ENCODE measurements at places on chromosomes 13 and 19. TPM values are rescaled to one million over a fixed set of nuclear protein-coding genes. Genes with fewer than 3 reads are reported as not detected.

GRCh38 chr19:34403784-34404108 is 453 bp upstream of the PDCD2L start:
- DNase-seq = no peak

GRCh38 chr19:51660975-51661600 is 14.5 kb upstream of the SIGLEC14 start:
- peak; percentile 88 for DNase-seq

DNA sequence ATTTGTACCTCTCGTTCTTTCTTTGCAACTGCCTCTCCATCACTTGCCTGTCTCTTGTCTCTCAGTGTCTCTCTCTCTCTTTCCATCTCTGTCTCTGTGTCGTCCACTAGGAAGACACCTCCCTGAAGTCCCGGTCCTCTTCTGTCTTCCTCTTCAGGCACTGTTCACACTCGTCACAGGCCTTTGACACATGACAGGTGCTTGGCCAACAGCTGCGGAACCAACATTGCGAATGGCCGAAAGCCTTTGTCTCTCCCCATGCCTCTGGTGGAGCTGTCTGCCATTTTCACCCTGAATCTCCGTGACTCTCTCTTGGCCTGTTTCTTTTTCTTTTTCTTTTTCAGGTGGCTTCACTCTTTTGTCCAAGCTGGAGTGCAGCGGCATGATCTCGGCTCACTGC is 2.8 kb downstream of the HIPK4 start:
- no peak for DNase-seq

DNA sequence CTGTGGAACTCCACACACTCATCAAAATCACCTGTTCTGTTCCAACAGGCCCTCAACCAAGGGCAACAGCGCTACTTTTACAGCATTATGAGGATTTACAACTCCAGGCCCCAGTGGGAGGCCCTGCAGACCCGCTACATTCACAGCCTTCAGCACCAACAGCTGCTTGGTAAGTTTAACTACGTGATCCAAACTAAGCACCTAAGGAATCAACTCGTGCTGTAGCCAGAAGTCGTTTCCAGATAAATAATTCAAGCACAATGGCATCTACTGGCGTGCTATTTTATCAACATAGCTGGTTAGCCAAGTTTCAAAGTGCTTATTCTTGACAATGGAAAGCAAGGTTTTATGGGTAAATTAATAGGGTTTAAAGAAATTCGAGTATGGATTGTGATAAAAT is 5.3 kb downstream of the FAM216B start:
- no peak for DNase-seq

GRCh38 chr13:20363603-20364002 is 131.5 kb upstream of the GJB6 start:
- no peak for DNase-seq

DNA sequence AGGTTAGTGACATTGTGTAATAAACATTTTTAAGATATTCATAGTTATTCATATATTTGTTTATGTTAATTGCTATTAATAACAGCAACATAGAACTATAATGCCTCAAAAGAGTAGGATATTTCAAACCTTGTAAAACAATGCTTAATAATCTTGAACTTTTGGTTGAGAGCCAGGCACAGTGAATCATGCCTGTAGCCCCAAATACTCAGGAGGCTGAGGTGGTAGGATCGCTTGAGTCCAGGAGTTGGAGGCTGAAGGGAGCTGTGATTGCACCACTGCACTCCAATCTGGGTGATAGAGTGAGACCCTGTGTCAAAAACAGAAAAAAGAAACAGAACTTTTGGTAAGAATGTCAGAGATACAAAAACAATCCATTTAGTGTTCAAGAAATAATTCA is 213.9 kb upstream of the SLITRK1 start:
- DNase-seq = no peak

DNA sequence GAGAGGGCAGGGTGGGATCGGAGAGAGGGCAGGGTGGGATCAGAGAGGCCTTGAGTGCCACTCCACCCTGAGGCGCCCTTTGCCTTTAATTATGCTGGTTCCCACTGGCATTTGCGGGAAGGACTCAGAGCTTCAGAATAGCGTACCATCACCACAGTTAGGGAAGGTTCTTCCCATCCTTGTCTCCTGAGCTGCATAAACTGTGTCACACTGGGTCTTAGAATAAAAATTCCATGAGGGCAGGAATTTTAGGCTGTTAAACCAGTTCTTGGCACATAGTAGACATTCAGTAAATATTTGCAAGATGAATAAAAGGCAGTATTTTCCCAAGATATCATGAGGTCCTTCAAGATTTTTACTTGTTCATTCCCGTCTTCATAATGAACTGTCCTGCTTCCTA is 24.4 kb downstream of the PPP2R1A start:
- no peak for DNase-seq

DNA sequence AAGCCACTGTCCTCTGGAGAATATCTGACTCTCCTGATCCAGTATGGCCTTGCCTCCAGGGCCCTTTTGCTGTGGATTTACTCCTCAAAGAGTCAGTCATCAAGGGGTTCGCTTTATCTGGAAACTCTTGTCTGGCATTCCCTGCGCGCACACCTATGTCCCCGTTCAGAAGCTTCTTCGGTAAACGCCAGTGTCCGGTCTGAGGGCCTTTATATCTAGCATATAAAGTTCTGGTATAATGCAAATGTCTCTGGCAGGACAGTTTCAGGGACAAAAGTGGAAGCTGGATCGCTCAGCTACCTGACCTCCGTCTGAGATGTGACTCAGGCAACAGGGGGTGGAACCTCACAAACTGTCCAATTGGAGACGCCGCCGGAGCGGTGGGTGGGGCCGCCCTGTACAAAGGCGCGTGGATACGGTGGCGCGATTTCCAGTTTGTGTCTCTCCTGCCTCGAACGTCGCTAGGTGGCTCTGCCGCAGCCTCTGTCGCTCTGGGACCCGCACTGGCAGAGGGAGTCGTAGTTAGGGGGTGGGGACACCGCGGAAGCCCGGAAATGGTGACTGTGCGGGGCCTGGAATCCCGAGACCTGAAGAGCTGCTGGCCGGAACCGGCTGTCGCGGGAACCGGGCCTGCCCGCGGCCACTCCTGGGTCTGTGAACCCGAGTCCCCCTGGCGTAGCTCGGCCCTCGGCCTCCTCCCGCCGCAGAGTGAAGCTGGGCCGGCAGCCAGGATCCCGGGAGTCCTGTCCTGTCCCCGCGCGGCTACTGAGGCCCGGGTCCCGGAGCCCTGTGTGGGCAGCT is 10.6 kb upstream of the ZNF709 start:
- peak; percentile 94 for DNase-seq

Gene ZNF296
- polyA plus RNA-seq = 0.29 TPM

Gene RFX2
- 5.9 TPM for polyA plus RNA-seq

Gene ACP5
- 66.9 TPM for polyA plus RNA-seq

Gene B3GNT3
- polyA plus RNA-seq = 0.25 TPM

Gene VSTM1
- not detected for polyA plus RNA-seq

Gene GRIN2D
- 0.12 TPM for polyA plus RNA-seq

Gene CEACAM7
- polyA plus RNA-seq = not detected

Gene KLF12
- 8.7 TPM for polyA plus RNA-seq

Gene LILRB4
- polyA plus RNA-seq = 0.82 TPM
